ENCODE measurements at places on chromosomes 6 and 20. TPM values are rescaled to one million over a fixed set of nuclear protein-coding genes. Genes with fewer than 3 reads are reported as not detected.

- DNase-seq, result no peak
These were observed 93.6 kb upstream of the ADGRF1 start for GRCh38 chr6:47135772-47136171.

DNA sequence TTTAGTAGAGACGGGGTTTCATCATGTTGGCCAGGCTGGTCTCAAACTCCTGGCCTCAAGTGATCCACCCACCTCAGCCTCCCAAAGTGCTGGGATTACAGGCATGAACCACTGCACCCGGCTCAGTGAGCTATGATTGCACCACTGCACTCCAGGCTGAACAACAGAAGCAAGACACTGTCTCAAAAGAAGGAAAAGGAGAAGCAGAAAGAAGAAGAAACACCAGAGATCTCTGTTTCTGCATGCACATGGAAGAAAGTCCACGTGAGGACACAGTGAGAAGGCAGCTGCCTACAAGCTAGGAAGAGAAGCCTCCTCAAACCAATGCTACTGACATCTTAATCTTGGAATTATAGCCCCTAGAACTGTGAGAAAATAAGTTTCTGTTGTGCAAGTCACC is 16.0 kb downstream of the ECT2L start:
- DNase-seq, result no peak

- no peak for DNase-seq
These were observed 152.9 kb downstream of the RNASET2 start for GRCh38 chr6:166803471-166803870.

DNA sequence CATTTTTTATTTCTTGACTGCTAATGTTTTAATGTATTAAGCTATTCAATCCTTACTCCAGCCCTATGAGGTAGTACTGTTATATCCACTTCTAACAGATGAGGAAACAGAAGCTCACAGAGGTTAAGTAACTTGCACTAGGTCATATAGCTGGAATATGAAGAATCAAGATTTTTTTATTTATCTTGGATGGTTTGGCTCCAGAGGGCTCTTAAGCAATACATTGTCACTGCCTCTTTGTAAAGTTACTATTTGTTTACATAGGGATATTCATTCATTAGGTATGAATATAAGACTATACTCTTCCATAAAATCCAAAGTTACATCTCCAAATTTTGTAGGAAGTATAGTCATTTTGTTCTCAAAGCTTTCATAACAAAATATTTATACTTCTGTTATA is 113.8 kb downstream of the LAMP5 start:
- DNase-seq, result no peak

GRCh38 chr20:854601-855000 is 21.1 kb downstream of the FAM110A start:
- no peak for DNase-seq

GRCh38 chr6:56458324-56458884 is 184.3 kb downstream of the DST start:
- DNase-seq, result no peak

Gene EYA2
- 8.1 TPM for total RNA-seq

Gene TCF19
- 8.8 TPM for total RNA-seq

DNA sequence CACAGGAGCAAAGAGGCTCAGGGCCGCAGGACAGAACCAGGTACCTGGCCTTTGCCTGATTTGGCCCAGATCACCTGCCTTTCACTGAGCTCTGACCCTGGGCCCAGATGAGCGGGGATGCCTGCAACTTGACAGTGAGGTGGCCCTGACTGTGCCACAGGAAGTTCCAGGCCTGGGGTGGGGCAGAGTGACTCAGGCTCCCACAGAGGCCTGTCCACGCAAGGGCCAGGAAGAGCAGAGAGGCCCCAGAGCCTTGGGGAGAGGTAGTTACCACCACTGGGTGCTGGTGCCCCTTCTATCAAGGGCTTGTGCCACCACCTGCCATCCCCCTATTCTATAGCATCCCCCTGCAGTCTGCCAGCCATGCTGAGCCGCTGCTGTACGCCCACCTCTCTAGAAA is 4.1 kb upstream of the NOL4L start:
- no peak for DNase-seq

Gene PSMB8
- total RNA-seq, result 31.9 TPM

GRCh38 chr20:53069132-53069531 is 97.0 kb downstream of the TSHZ2 start:
- no peak for DNase-seq

Gene CST11
- total RNA-seq, result not detected

DNA sequence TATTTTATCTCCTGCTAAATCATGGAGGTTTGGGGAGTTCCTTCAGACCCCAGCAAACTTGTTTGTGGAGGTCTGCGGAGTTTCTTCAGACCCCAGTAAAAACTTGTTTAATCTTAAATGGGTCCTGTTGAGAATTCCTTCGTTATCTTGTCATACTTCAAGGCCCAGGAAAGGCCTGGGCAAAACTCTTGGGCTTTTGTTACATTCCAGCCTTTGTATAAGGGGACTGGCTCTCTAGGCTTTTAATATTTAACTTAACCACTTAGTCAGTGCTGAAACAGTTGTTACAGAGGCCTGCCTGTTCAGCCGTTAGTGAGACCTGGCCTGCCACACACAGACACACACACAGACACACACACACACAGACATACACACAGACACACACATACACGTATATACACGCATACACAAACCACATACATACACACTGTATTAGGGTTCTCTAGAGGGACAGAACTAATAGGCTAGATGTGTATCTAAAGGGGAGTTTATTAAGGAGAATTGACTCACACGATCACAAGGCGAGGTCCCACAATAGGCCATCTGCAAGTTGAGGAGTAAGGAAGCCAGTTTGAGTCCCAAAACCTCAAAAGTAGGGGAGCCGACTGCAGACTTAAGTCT is 21.3 kb upstream of the CST3 start:
- DNase-seq, result no peak

DNA sequence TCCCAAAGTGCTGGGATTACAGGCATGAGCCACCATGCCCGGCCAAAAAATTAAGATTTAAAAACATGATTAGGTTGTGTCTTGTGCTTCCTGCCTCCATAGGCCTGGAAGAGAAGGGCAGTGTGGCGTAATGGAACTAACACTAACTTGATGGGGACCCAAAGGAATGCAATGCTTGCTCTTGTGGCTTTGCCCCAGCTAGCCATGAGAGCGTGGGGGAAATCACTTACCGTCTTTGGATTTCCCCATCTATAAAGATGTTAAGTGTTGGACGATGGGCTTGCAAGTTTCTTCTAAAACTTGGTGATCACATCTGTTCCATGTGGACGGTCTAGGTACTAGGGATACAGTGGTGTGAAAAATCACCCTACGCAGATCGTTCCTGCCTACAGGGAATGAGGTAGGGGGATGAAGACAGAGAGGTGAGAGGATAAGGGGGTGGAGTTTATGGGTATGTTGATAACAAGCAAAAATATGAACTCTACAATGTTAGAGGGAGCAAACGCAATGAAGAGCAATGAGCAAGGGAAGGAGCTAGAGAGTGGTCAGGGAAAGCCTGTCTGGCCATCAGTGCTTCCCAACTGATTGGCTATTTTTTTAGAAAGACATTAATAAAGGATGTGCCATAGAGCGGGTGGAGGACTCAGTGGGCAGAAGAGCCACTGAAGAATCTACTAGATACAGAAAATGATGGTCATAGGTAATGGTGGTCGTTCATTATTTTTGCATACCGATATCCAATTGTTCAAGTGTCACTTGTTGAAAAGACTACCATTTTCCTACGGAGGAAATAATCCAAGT is 165.2 kb downstream of the BCAS1 start:
- no peak for DNase-seq

DNA sequence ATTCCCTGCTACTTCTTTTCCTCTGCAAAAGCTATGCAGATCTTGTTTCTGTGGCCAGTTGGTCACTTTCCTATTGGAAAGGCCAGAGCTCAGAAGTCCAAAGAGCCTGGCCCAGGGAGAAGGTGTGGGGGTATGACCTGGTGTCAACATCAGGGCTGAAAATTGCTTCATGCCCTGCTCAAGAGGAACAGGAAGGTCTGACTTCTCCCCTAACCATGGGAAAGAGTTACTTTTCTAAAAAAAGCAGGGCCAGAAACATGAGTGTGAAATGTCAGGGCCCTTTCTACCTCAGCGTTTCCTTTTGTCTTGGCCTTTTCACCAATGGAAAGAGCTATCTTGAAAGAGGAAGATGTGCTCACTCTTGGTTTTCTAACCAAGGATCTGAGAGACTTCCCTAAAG is 117.4 kb downstream of the MAFB start:
- no peak for DNase-seq

GRCh38 chr6:169024047-169024660 is 229.5 kb downstream of the THBS2 start:
- DNase-seq, result no peak

- DNase-seq, result no peak
These were observed 11.3 kb upstream of the ZNF335 start for GRCh38 chr20:45983279-45983743.

DNA sequence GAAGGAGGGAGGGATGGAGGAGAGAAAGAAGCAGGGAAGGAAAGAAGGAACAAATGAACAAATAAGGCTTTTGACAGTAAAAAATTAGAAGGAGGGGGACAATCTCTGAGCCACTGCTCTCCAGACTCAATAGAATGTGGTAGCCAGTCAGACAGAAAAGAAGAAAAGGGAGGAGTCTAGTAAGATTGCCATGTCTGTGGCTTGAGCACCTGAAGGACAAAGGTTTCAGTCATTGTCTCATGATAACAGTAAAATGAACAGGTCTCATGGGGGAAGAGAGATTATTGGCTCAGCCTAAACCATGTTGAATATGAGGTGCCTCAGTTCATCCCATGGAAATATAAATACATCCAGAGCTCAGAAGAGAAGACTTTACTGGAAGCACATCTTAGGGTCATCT is 14.0 kb upstream of the LOC128125822 start:
- no peak for DNase-seq

DNA sequence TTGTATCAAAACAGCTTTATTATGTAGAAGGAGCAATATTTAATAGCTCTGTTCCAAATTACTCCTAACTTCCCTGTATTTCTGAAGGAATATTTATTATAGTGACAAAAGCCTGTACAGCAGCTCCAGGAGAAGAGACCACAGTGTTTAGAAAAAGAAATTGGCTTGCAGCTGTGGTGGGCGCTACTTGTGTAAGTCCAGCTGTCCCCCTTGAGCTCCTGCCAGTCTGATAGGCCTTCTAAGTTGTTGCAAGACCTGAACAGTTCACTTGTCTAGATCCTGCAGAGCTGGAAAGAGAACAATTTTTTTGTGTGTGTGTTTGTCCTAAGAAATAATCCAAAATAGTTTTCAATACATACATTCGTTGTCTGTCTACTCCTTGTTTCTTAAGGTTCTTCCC is 86.6 kb downstream of the JARID2 start:
- DNase-seq, result no peak
